Adipocyte (in vitro differentiated cells): ENCODE measurements at places on chromosomes 7 and 10.

DNA sequence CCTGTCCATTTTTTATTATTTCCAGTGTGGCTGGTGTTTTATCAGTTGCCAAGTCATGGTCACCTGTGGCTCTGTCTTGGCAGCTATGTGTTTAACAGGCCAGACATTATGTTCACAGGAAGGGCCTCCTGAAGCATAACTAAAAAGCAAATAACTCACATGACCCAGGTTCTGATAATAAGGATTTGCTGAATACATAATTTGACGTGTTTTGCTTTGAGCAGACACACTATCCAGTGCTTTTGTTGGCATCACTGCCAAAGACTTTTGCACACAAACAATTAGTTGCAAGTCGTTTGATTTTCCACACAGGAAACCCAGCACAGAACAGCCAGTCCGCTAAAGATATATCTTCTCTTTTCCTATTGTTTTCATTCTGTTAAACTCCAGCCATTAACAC lies 173.6 kb downstream of the ARL4A start:
- DNase-seq, result no peak

GRCh38 chr7:51080622-51081269 lies 235.9 kb downstream of the COBL start:
- peak; percentile 19 for DNase-seq

DNA sequence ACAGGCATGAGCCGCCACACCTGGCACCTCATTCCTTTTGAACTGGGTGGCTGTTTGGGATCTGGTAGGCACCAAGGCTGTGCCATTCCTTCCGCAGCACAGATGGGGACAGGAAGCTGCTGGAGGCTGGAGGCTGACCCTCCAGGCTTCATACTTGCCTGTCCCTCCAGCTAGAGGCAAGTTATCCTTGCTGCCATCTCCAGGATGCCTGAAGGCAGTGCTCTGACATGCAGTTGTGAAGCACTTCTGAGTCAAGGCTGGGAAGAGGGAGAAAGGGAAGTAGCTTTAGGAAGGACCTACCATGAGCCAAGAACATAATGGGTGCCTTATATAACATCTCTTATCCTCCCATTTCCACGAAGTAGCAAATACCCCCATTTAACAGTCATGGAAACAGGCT lies 9.5 kb downstream of the MARVELD1 start:
- DNase-seq, result no peak

- DNase-seq, result no peak
Measured at GRCh38 chr7:93140582-93141191, 7.5 kb downstream of the SAMD9L start.

DNA sequence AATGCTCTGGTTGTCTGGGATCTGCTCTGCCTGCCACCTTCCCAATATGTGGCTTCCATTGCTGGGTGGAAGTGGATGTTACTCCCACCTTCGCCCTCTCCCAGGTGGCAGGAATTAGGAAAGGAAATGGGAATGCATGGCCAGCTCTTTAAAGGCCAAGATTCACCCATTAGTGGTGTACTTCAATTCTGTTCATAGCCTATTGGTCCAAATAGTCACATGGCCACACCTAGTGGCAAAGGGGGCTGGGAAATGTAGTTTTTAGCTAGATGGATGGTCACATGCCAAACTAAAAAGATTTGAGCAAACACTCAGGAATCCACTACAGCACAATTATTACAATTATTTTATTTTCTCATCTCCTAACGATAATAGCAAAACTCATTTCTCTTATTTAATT lies 135.1 kb downstream of the NPY start:
- DNase-seq, result peak; percentile 3

GRCh38 chr10:16606421-16606820 lies 84.7 kb upstream of the C1QL3 start:
- no peak for DNase-seq

DNA sequence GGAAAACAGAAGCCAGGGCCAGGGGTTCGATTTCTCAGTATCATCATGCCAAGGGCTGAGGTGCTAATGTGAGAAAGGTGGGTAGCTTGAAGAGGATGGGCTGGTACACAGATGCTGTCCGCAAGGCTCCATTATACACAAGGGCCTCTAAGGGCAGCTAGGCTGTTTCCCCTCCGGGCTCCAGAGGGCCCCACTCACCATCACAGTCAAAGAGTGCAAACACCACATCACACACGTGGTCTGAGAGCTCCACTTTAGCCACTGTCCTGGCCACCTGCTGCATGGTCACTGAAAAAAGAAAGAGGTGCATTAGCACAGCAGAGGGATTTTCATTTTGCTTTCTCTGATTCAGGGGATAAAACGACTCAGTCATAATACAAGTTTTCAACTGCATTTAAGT lies 20.9 kb upstream of the DNAJB12 start:
- no peak for DNase-seq

- no peak for DNase-seq
Measured at GRCh38 chr7:1140476-1141104, 19.4 kb downstream of the ZFAND2A start.

- DNase-seq, result no peak
Measured at GRCh38 chr10:104326991-104327610, 11.2 kb downstream of the ITPRIP start.

- no peak for DNase-seq
Measured at GRCh38 chr7:30992414-30992813, 28.7 kb downstream of the GHRHR start.

GRCh38 chr7:95298091-95298490 lies 26.2 kb downstream of the PON1 start:
- DNase-seq, result no peak

- DNase-seq, result no peak
Measured at GRCh38 chr10:32459051-32459698, 13.2 kb downstream of the CCDC7 start.

DNA sequence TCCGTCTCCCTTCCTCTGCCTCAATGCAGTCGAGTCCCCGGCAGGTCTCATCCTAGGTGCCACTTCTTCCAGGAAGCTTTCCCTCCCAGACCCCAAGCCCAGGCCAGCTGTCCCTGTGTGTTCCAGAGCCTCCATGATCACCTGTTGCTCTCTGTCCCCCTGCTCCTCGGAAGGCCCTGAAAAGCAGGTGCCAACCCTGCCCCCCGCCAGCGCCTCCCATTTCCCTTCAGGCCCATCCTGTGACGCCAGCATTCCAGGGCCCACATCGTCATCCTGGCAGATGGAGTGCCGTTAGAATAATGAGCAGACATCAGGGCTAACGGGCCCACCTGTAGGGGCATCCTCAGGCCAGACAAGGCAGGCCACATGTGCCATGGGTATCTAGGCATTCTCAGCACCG lies 253.0 kb upstream of the PPP2R2D start:
- DNase-seq, result no peak

DNA sequence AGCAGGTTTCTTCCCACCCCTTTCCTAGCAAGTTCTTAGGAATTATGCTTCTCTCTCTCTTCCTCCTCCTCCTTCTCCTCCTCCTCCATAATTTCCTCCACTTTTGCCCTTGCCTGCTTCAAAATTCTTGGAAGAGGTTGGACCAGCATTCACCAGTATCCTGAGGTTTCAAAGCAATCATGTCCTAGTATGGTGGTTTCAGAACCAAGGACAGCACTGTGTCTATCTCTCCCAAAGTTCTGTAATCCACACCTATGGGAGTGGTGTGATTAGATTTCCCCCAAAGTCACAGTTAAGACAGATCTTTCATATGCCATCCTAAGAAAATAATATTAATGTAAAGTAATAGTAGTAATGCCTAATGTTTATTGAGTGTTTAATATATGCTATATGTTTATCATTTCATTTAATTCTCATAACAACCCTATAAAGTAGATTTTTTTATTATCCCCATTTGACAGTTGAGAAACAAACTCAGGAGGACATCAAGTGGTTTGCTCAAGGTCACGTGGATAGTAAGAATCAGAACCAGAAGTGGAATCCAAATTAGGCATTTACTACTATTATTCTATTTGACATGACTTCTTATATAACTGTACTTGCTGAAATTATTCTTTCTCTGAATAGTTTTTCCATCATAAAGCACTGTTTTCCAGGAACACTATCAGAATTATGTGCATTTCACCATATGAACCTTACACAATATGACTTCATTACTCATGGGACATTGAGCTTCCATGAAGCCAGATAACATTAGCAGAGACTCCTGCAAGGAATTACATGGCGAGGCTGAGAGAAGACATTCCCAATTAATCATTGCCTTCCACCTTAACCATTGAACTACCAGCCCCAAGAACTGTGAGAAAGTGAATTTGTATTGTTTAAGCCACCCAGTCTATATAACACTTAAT lies 91.4 kb downstream of the IPMK start:
- DNase-seq, result peak; percentile 34

DNA sequence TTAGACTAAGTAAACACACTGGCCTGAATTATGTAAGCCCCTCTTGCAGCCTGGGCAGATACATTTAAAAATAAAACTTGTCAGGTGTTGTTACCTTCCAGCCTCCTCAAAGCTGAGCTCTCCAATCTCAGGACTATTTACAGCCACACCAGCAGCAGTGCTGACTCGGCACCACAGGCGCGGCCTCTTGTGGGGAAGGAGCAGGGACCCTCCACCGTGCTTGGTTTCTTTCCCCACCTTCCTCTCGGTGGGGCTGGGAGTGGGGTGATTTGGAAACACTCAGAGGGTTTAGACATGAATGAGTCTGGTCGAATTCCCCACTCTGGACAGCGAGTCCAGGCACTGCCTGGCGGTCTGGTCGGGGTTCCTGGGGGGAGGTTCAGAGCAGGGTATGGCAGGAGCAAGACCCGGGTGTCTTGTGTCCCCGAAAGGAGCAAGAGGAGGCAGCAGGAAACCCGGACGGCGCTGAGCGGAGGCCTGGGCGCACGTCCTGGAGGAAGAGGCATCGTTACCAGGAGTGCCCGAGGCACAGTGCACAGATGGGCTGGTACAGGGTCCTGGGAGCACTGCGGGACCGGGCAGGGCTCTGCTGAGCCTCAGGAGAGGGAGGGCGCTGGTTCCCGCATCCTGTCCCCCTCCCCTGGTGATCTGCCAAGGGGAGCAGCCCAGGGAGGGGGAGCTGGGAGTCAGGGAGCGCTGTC lies 29.2 kb upstream of the CFAP46 start:
- no peak for DNase-seq

DNA sequence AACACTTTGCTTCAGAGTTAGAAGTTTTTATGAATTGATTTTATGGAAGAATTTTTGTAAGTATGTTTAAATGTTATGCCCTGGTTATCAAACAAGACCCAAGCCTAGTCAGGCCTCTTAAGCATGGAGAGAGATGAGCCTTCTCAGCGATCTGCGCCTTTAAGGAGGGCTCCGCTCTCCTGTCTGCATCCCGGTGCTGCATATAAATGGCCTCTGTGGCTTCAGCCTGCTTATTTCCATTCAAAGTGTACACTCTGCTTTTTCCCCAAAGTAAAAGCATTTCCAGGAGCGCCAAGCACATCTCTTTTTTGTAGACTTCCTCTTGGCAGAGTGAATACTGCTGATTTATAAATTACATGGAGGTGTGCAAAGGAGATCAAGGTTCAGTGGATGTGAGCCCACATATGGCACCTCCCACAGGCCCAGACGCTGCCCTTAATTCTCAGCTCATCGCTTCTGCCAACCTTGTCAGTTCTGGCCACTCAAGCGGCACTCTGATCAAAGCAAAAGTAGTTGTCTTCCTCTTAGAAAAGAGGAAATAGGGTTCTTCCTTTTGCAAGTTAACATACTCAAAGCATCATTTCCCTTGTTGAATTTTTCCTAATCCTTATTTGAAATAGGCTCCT lies 70.0 kb upstream of the SFMBT2 start:
- no peak for DNase-seq

- peak; percentile 88 for DNase-seq
Measured at GRCh38 chr10:88926566-88927415, 25.8 kb downstream of the ACTA2 start.

DNA sequence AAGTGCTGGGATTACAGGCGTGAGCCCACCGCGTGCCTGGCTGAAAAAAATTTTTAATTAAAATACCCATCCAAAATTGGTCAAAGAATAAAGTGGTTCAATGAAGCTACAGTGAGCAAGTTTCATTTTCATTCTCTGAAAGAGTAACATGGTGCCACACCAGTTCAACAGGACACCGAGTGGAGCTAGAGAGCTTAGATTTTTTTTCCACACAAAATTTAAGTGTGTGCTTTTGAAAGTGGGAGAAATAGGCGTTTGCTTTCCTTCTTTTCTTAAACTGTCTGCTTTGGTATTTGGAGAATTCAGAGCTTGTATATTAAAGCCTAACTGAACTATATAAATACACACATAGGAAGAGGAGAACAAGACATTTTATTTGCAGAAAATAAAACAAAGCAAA lies 43.4 kb downstream of the BPGM start:
- peak; percentile 91 for DNase-seq

- no peak for DNase-seq
Measured at GRCh38 chr7:621572-622285, 102.1 kb upstream of the PDGFA start.

GRCh38 chr10:129320340-129320739 lies 146.7 kb upstream of the MGMT start:
- DNase-seq, result no peak

DNA sequence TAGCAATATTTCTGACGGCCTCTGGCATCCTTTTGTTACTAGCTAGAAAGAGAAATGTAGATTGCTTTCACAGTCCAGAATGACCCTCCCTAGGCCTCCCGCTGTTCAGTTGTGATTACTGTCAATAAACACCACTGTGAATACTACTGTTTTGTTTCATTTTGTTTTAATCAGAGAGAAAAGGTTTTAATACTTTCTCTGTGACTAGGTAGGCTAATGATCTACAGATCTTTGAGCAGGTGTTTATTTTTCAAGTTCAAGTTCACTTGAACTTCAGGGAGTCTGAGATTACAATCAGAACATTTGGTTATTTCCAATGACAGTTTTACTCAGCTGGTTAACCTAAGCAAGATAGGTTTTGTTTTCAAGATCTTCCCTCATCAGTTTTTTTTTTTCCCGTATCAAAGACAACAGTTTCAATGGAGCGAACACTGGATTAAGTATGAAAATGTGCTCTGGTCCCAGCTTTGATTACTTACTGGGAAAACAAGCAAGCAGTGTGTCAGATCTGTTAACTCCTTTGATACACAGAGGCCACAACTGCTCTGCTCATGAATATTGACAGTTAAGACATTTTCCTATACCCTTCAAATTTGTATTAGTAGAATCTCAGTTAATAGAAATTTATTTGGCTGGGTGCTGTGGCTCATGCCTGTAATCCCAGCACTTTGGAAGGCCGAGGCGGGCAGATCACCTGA lies 34.8 kb downstream of the VKORC1L1 start:
- no peak for DNase-seq

- no peak for DNase-seq
Measured at GRCh38 chr7:133124974-133125373, 43.1 kb upstream of the CHCHD3 start.

- no peak for DNase-seq
Measured at GRCh38 chr10:121352231-121352855, 245.9 kb downstream of the FGFR2 start.
